ENCODE measurements at places on chromosomes 5 and 9. TPM values are rescaled to one million over a fixed set of nuclear protein-coding genes. Genes with fewer than 3 reads are reported as not detected.

Gene GMCL2
- not detected for total RNA-seq

Gene C9
- total RNA-seq = under 0.01 TPM

Gene CRHBP
- not detected for total RNA-seq

Gene CXCL14
- total RNA-seq = under 0.01 TPM

Gene DBH
- not detected for total RNA-seq

Gene SPINK13
- not detected for total RNA-seq

Gene PCDHGB1
- total RNA-seq = 1.1 TPM

Gene ZNF883
- 0.38 TPM for total RNA-seq

Gene OLFM1
- total RNA-seq = 16.2 TPM

Gene PCDHA9
- total RNA-seq = under 0.01 TPM

Gene TAF9
- 63.3 TPM for total RNA-seq

Gene KLHL9
- total RNA-seq = 36.4 TPM

Gene LRRC19
- total RNA-seq = not detected

GRCh38 chr5:110968246-110969005 lies 103.1 kb upstream of the TSLP start:
- DNase-seq = no peak

GRCh38 chr5:1056611-1057484 lies 48.2 kb downstream of the NKD2 start:
- no peak for DNase-seq

- no peak for DNase-seq
Observed at GRCh38 chr9:117643288-117643654, 60.9 kb upstream of the TLR4 start.

- no peak for DNase-seq
Observed at GRCh38 chr9:113954591-113954990, 78.5 kb downstream of the ZNF618 start.

- DNase-seq = no peak
Observed at GRCh38 chr5:146745931-146746577, 132.5 kb downstream of the PPP2R2B start.

DNA sequence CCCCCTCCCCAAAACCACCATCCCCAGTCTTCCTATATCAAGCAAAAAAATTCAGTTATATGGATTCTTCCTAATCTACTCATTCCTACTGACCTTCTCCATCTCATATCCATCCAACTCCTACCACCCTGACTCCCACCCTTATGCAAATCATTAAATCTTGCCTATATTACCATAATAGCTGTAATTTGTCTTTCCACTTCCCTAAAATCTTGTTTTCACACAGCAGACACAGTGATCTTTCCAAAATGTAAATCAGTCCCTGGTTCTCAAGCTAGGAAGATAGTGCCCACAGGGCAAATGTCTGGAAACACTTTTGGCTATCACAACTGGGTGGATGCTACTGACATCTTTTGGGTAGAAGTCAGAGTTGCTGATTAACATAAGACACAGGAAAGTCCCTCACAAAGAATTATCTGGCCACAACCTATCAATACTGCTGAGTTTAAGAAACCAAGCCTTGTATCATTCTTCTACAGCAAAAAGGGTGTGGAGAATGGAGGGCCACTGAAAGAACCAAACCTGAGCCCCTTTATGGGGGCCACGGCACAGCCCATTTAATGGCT lies 1.4 kb downstream of the SRA1 start:
- no peak for DNase-seq

- DNase-seq = no peak
Observed at GRCh38 chr5:154395407-154396106, 50.2 kb upstream of the SAP30L start.

GRCh38 chr5:56352808-56353590 lies 119.9 kb upstream of the ANKRD55 start:
- DNase-seq = peak; percentile 76

DNA sequence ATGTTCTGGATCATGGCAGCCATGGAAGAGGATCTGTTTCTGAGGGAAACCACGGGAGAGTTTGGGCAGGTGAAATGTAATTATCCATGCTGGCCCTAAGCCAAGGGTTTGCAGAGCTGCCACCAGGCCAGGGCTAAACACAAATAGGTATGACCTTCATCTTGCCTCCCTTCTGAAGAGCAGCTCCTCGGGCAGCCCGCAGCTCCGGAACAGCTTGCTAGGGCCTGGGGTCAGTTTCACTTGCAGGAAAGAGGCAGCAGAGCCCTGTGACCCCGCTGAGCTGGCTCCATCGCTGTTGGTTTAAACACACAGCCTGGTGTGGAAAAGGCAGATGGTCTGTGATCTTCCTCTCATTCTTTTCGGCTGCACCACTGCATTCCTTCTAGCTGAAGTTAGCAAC lies 141.4 kb downstream of the TMEM38B start:
- DNase-seq = no peak

DNA sequence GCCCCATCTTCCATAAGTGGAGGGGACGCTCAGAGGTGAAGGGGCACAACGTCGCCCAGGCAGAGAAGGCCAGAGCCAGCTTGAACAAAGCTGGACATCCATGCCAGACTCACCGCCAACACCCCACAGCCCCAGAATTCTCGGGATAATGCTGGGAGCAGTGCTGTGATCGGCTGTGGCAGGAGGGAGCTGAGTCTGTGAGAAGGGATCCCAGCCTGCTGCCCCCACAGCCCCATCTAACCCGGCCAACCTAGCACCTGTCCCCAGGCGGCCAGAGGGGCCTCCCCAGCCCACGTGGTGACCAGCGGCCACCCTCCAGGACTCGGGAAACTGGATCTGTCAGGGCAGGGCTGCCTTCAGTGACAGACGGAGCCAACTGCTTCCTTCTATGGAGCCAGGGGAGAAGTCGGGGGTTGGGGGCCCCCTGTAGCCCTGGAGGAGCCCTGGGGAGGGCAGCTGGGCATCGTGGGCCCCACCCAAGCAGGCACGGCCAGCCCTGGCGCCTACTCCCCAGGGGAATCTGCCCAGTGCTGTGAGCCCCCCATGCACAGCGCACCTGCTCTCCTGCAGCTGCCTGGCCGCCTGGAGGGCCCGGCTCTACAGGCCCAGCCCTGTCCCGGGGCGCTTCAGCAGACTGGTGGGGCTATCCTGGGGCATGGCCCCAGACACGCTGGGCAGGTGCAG lies 6.0 kb downstream of the BRD3 start:
- DNase-seq = no peak

DNA sequence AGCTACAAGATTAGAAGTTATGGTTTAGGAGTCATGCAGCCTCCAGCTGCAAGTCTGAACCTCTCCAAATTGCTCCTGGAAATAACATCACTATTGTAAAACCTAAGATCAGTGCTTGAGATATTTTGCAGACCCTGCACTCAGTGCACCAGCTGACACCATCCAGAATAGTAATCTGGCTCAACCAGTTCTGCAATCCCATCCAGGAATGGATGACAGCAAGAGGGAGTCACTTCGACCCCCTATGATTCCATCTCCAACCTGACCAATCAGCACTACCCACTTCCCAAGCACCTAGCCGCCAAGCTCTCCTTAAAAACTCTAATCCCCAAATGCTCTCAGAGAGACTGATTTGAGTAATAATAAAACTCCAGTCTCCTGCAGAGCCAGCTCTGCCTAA lies 37.9 kb upstream of the NR4A3 start:
- no peak for DNase-seq

DNA sequence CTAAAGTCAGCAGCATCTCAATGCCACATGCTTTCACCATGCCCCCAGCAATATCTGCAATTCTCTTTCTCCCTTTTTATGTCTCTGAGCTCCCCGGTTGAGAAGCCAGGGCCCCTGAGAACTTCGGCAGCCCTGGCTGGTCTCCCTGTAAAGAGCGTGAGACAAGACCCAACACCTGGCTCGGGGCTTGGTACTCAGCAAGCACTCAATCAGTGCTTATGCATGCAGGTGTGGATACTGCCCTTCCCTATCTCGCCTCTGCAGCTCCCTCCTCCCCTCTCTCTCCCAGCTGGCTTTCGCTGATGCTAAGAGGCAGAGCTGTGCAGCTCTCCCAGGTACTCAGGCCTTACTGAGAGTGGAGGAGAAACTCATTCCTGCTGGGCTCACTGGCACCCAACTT lies 41.7 kb upstream of the AKNA start:
- no peak for DNase-seq

- DNase-seq = no peak
Observed at GRCh38 chr5:40780858-40781257, 17.3 kb downstream of the PRKAA1 start.

DNA sequence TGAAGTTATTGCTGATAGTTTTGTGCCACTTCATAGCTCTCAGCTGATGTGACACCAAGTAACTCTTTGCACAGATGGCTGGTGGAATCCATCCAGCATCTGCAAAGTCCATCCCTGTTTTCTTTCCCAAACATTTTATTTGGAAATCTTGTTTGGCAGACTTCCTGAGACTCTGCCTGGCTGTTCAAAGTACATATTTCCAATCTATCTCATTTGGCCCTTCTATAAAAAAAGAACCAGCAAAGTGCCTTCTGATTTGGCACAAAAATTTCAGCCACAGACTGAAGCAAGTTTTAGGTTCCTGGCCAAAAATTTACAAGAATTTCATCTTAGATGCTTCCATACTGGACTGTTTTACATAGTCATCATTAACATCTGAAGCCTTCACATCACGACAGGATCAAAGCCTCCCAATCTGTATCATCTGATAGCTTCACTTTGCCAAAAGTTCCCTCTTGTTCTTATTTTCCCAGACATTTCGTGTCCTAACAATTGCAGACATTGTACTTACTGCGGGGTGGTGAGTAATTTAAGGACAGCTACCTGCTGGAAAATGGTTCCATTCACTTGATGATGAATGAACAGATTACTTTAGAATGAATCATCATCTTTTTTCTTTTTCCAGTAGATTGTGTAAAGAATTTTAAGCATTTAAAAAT lies 377.3 kb downstream of the KIAA0825 start:
- DNase-seq = no peak

- no peak for DNase-seq
Observed at GRCh38 chr9:124008694-124009530, 2.7 kb upstream of the LHX2 start.

DNA sequence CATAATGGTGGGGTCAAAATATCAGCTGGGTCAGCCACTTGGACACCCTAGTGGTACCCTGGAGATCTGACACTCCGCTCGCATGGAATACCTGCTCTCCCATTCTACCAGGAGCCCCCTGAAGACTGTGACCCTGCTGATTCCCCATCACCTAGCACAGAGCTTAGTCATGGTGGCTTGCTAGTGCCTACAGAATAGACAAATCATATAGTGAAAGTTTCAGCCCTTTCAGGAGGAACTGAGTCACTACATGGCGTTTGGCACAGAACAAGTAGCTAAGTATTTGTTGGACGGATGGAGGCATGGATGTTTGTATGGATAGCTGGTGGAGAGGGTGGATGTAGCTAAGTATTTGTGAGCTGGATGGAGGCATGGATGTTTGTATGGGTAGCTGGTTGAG lies 65.3 kb downstream of the LMX1B start:
- DNase-seq = no peak

DNA sequence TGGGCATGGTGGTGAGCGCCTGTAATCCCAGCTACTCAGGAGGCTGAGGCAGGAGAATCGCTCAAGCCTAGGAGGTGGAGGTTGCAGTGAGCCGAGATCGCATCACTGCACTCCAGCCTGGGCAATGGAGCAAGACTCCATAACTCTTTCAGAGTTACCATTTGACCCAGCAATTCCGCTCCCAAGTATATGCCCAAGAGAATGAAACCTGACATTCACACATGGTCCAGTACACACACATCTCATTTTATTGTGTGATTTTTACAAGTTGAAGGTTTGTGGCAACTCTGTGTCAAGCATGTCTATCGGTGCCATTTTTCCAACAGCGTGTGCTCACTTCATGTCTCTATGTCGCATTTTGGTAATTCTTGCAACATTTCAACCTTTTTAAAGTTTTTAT lies 24.9 kb upstream of the FIBCD1 start:
- DNase-seq = no peak

DNA sequence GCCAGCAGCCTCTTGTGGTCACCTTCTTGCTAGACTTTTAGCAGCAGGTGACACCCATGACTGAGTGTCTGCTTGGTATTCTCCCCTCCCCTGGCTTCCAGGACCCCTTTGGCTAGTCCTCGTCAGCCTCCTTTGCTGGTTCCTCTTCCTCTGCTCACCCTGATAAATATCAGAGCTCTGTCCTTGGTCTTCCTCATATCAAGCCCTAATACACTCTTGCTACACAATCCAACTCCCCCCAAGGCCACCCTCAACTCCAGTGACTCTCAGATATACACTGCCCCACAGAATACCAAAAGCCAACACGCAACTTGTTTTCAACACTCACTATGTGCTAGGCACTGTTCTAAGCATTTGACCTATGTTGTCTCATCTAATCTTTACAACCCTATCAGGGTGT lies 30.3 kb upstream of the LCP2 start:
- no peak for DNase-seq

Data from dermis microvascular lymphatic vessel endothelial cell (primary cell).